ENCODE measurements at places on chromosomes 3 and 15.

DNA sequence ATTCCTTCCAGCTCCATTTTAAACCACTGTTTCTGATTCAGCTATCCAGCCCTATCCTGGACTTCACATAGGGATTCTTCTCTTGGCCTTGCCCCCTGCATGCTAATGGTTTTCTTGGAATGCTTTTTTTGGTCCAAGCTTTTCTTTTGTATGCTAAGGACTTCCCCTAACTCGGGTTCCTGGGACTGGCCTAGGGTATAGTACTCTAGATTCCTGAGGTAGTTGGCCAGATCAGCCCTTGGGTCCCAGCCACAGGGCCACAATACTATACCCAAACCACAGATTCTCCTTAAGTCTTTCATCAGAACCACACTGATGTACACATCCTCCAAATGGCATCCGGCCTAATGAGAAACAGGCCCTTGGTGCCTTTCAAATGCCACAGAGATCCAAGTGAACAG, 2.8 kb downstream of the FYCO1 start:
- DNase-seq: no peak

DNA sequence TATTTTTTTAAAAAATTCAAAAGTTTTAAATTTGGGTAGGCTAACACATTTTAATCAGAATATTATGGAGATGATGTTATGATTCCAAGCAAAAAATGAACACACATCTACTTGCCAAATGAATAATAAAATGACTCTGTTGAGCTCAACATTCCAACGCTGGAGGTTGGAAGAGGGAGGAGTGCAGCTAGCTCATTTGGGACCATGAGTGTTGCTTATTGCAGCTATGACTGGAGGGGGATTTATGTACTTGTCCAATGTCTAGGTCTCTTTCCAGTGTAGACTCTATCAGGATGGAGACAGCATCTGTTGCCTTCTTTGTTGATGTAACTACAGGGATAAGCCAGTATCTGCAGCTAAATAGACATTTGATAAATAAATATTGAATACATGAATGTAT, 310.6 kb downstream of the CACNA2D3 start:
- DNase-seq: no peak

DNA sequence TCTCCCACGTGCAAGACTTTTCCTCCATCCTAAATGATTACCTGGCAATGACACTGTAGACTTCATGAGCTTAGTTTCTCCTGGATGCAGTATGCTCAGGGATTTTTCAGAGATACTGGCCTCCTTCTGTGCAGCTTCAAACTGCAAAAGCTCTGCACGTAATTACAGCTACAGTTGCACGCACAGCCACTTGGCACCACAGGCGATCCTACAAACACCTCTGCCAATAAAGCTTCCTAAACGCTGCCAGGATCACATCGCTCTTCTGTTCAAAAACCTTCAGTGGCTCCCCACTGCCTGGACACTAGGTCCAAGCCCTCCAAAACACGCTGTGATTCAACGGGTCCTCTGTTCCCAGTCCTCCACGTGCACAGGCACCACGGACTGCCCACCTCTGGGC, 49.5 kb downstream of the NUP210 start:
- no peak for DNase-seq

DNA sequence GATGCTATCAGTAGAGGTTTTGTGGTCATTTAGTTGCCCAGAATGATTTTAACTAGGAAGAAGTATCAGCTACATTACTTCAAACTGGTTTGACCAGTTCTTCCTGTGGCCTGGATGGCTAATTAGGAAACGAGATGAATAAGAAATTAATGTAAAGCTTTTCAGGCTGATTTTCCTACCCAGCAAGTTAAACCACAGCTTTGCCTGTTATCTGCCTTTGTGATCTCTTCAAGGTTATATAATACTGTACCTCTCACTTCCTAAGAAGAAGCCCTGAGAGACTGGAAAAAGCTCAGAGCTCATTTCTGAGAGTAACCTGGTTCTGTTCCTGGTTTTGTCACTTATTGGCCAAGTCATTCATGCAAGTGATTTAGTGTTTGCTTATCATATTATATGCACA, 782.2 kb upstream of the GOLIM4 start:
- DNase-seq: no peak

GRCh38 chr3:131109156-131109555, 82.5 kb downstream of the NEK11 start:
- no peak for DNase-seq

GRCh38 chr15:71669688-71670087, 140.7 kb upstream of the NR2E3 start:
- no peak for DNase-seq

DNA sequence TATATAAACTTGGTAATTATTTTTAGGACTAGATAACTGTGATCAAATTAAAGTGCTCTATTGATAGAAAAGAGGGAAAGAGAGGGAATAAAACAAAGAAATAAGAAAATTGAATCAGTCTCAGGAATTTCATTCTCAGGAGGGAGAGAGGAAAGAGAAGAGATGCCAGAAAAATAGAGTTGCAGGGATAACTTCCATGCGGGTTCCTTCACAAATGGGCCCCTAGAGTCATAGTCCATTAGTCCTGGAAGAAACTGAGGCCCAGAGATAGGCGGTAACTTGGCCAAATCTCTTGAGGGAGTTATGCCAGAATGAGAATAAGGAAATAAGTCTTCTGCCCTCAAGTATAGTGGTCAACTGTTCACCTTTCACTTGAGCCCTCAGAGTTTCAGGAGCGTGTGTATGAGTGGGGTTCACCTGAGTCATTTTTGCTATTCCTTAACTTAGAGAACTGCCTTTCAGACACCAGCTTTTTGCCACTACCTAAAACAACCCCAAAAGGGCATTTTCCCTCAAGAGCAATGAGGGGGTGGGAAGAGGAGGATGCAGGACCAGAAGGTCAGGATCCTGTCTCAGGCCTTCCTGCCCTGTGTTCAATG, 192.6 kb downstream of the MEX3B start:
- no peak for DNase-seq

DNA sequence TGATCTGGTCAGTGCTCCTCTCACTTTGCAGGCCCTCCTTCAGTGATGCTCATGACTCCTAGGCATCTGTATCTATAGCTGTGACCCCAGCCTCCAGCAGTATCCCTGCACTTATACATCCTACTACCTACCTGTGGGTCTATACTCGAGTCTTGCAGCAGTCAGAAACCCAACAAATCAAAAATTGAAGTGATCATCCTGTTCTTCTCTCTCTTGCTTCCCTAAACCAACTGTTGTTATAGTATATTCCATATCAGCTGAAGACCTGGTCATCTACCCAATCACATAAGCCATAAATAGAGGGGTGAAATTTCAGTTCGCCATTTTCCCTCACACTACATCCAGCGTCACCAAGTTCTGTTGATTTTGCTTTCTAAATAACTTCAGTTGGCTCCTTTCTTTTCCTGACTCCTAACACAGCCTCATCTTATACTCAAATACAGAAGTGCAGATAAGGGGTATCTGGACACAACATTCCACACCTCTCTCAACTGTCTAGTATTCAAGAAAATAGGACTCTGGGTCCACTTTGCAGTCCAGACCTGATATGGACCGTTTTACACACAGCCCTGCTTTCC, 25.9 kb upstream of the SRPRB start:
- DNase-seq: no peak

GRCh38 chr15:33242669-33243191, 48.2 kb upstream of the FMN1 start:
- no peak for DNase-seq

DNA sequence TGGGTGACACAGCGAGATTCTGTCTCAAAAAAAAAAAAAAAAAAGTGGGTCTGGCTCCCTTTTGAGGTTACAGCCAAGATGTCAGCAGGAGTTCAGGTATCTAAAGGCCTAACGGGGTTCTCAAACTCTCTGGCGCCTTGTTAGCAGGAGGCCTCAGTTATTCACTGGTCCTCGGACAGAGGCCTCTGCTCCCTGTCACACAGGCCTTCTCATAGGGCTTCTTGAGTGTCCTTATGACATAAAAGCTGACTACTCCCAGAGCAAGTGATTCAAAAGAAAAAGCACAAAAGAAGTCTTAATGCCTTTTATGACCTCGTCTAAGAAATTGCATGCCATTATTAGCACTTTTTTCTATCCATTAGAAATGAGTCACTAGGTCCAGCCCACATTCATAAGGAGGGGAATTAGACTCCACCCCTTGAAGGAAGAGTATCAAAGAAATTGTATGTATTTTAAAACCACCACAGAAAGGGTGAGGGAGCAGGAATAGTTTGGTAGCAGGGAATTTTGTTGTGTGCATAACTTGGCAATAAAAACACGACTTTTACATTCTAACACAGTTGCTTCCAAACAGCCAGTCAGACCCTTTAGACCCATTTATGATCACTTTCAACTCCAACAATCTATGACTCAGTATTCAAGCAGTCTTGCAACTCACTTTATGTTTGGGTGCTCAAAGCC, 90.3 kb downstream of the MEX3B start:
- DNase-seq: no peak

GRCh38 chr3:114213627-114214541, 23.5 kb downstream of the ZNF80 start:
- DNase-seq: peak; percentile 12

DNA sequence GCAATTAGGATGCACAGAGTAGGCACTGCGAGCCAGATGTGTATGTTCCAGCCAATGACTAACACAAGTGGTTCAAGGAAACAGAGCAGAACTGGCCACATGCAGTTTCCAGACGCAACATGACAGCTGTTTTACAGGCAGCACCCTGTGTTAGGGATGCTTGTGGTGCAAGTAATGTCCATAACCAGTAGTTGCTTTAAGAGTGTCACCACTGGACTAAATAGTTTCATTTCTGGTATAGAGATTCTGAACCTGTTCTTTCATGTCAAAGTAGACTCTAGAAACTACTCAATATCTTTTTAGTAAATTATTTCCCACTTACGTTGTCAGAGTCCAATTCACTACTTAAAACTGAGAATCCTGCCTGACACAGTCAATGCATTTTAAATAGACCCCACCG, 14.5 kb upstream of the LPP start:
- no peak for DNase-seq

- no peak for DNase-seq
Measured at GRCh38 chr3:98778383-98778782, 15.2 kb downstream of the ST3GAL6 start.

- no peak for DNase-seq
Measured at GRCh38 chr15:56795502-56795901, 62.2 kb upstream of the ZNF280D start.

DNA sequence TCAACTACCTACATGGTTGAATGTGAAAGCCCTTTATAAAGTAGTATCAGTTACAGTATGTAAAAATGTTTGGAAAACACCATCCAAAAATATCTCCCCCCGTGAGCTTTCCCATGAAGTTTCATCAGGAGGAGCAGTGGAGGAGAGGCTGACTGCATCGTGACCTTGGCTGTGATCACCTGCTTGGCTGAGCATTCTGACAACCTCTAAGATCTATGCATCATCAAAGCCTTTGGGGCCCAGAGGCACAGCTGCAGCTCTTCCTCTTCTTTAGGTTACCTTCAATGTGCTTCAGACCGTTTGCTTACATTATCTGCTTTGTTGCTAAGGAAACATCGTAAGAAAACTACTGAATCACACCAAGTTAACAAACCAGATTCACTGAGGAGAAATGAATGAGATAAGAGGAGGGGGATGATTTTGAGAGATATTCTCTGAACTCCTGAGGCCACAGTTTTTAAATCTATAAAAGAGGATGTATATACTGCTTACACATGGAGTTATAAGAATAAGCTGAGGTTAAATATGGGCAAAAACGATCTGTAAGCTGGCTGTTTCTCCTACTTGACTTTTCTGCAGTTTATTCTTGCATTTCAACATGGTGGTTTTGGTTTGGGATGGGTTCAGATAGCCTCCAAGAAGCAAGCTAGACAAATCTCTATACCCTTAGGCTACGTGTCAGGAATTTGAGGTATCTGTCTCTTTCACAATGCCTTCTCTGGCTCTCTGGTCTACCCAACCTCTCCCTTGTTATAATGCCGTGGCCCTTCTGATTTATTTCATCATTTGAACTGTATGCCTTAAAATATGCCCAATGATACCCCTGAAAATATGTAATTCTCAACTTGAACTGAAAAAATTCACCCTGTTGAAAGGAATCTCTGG, 4.0 kb downstream of the GCSAM start:
- no peak for DNase-seq

GRCh38 chr15:56763141-56763895, 30.0 kb upstream of the ZNF280D start:
- no peak for DNase-seq

DNA sequence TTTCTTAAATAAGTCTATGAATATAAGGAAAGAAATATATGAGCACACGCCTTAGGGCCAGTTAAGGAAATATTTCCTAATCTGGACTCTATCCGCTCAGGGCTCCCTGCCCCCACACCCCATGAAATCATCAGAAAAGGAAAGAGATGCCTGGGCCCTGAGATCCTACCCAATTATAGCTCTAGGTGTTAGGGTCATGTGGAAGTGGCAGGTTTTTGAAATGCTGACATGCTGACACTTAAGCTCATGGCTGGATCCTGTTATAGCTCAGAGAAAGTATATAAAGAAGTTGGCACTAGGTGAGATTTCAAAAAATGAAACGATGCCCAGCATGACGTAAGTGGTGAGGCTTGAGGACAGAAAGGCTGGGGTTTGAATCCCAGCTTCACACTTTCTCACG, 43.5 kb upstream of the AKAP13 start:
- DNase-seq: no peak

DNA sequence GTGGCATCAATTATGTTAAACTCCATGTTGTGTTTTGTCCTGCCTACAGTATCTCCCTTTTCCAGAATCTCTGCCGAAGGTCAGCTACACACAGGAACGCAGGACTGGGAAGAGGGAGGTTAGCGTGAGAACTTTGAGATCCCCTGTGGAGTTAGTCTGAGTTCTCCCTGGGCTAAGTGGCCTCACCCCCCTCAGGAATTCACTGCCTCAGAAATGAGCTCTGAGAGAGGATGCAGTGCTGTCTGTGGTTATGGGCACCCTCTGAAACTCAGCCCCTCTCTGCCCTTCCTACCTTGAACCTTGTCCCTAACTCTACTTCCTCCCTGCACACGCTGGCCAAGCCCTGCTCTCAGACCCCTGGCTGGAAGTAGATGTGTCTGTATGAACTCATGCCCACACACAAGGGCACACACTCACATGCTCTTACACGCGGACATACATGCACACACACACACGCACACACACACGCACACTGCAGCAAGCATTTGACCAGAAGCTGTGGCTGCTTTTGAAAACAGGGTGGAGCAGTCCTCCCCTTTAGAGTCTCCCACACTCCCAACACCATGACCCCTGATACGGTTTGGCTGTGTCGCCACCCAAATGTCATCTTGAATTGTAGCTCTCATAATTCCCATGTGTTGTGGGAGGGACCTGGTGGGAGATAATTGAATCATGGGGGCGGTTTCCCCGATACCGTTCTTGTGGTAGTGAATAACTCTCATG, 5.3 kb upstream of the VIPR1 start:
- DNase-seq: no peak

- no peak for DNase-seq
Measured at GRCh38 chr15:68003297-68003696, 50.8 kb upstream of the PIAS1 start.

- no peak for DNase-seq
Measured at GRCh38 chr3:17194116-17194515, 309.4 kb downstream of the PLCL2 start.

GRCh38 chr3:30500666-30501399, 105.6 kb upstream of the TGFBR2 start:
- DNase-seq: no peak

All from NCI-H1417 treated with DMSO at 0.1 percent for 48 hours (cell line).